Uterine smooth muscle cell (primary cell): ENCODE measurements at places on chromosomes 6 and 20. TPM values are rescaled to one million over a fixed set of nuclear protein-coding genes. Genes with fewer than 3 reads are reported as not detected.

Gene CD109
- 42.9 and 44.8 TPM in 2 replicates for total RNA-seq

Gene ZSCAN16
- total RNA-seq: 4.9 and 5.8 TPM in 2 replicates

Gene TMEM170B
- total RNA-seq: 1.7 and 4.4 TPM in 2 replicates

Gene NFKBIL1
- 26.0 and 36.1 TPM in 2 replicates for total RNA-seq

Gene OPN5
- not detected in 2 replicates for total RNA-seq

Gene BEND3
- 1.2 and 2.2 TPM in 2 replicates for total RNA-seq

Gene OTOR
- total RNA-seq: not detected in 2 replicates

Gene FGD2
- total RNA-seq: not detected in 2 replicates

Gene SSTR4
- total RNA-seq: not detected in 2 replicates

Gene PDYN
- total RNA-seq: not detected in 2 replicates

Gene TRIM31
- not detected in 2 replicates for total RNA-seq

Gene NKX2-2
- not detected in 2 replicates for total RNA-seq

Gene MAFB
- 0.33 and 0.75 TPM in 2 replicates for total RNA-seq
